Right atrium auricular region (tissue), 2 donors: ENCODE measurements at places on chromosomes 12 and 14.

DNA sequence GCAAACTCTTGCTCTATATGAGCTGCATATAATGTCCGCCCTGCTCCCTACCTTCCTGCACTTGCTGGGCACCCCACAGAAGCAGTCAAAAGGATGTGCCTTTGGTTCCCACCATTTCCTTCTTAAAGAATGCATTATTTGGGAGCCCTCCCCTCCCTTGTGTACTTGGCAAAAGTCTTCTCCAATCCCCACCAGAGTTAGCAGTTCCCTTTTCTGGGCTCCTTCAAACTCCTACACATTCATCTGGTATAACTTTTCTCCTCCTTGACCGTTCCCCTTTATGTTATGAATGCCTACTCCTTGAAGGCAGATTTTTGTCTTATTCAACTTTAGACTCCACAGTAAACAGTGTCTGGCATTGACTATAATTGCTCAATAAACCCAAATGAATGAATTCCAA is 27.8 kb downstream of the AREL1 start:
- no peak for DNase-seq

DNA sequence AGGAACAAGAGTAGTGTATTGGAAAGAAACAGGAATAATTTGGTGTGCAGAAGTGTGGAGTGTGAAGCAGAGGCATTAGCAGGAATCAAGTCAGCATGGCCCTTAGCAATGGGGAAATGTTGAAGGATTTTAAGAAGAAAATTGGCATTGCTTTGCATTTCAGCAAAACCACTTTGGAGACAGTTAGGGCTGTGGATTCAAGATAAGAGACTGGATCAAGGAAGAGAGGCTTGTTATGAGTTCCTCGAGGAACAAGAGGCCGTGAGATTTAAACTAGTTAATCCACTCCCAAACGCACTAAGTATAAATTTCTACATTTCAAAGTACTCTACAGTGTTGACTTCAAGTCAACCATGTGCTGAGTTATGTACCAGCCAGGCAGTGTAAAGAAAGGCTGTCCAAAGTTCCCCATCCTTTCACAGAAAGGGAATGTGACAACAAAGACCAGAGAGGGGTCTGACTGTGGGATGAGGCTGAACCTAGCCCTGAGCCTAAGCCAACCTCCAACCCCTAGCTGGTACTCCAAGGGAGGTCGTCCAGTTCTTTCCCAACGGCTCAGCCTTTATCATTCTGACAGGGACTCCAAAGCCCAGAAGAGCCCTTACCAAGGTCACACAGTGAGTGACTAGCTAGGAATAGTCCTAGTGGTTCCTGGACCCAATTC is 91.2 kb upstream of the BMP4 start:
- no peak for DNase-seq

- no peak for DNase-seq
Measured at GRCh38 chr12:21934173-21934572, 7.1 kb downstream of the ABCC9 start.

GRCh38 chr12:105922670-105923102 is 216.1 kb downstream of the NUAK1 start:
- DNase-seq: no peak

DNA sequence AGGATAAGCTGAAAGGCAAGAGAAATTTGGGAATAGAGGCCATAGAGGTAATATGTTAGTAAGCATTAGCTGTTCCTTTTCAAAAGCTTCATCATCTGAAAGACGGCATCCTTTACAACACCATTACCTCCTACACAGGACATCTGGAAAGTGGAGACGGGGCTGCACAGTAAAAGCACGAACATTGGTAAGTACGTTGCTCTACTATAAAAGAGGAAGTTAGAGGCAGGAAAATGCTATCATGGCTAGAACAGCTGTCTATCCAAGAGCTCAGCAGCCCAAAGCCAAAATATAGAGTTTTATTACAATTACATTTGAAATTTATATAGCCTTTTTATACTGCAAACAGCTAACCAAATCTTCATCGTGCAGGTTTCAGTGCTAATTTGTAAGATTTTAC is 172.3 kb upstream of the GRIP1 start:
- DNase-seq: no peak

DNA sequence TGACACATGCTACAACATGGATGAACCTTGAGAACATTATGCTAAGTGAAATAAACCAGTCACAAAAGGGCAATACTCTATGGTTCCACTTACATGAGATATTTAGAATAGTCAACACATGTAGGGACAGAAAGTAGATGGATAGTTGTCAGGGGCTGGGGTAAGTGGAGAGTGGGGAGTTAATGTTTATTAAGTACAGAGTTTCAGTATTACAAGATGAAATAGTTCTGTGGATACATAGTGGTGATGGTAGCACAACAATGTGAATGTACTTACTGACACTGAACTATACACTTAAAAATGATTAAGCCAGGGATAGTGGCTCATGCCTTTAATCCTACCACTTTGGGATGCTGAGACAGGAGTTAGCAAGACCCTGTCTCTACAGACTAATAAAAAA is 8.7 kb downstream of the NUP107 start:
- no peak for DNase-seq

DNA sequence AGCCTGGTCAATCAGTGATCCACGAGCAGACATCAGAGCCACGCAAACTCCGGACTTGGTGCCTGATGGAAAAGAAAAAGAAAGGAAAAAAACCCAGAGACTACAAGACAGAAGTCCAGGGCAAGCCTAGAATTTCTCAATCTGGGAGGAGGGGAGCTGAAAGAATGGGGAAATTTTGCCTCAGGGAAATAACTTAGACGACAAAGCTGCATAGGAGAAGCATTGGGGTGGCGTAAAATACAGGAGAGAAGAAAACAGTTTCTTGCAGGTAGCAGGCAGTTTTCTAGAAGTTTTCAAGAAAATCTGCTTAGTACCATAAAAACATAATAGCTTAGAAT is 2.6 kb upstream of the SLC11A2 start:
- no peak for DNase-seq

DNA sequence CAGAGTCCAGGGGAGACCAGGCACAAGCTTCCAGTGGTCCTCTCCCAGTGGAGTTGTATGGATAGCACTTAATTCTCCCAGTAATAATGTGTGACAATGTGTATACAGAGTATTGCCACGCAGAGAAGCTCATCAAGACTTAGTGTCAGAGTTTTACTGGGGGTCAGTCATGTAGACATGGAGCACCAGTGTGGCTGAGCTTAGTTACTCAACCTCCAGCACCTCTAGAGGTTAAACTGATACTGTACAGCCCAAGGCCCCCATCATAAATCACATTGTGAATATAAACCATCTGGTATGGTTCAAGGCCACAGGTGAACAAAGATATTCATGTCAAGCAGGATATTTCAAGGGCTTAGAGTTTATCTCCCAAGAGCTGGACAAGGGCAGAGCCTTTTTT is 378.1 kb upstream of the TMPO start:
- no peak for DNase-seq

DNA sequence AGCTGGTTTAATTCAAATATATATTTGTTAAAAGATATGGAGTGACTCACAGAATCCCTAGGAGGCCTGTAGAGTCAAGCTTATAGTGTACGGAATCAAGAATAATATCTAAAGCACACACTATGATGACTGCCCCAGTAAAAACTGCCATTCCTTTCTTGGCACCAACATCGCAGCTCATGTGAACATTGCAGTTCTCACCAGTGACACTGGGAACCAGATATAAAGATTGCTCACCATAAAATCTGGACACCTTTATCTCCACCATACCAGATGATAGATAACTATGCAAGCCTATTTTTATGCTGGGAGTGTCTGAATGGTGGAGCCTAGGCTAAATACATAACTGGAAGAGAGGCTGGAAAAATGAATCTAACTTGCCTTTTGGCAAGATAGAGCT is 463.9 kb upstream of the TBX3 start:
- DNase-seq: no peak
